ENCODE measurements at places on chromosomes 5 and 9.

DNA sequence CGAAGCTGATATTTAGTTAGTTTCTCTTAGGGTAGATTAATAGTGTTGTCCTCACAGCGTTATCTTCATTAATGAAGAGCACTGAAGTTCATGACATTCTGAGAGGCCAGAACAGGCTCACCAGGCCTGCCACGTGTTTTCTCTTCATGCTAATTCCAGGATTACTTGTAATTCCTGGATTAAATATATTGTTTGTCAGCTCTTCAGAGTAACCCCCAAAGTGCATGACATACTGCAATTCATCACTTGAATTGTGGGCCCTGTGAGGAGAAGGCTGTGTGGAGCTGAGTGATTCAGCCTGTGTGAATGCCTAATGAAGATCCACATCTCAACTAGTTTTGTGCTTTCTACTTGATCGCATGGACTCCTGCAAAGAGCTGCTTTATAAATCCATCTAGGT is 401.0 kb upstream of the ADAMTSL1 start:
- DNase-seq: no peak

DNA sequence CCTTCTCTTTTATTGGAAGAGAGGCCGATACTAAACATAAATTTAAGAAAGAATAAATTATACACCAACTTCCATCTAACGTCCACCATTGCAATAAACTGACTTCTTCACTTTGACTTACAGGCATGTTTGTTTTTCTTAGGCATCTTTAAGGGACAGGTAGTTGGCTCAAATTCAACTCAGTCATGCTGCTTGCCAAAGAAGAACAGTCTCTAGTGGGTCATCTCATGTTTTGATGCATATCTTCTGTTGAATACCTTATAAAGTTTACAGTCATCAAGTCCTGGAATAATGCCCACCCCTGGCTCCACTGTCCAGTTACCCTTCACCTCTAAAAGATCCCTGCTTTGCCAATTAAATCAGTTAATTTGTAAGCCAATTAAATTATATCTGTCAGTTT is 328.2 kb upstream of the GRAMD2B start:
- no peak for DNase-seq

GRCh38 chr9:130682421-130683121 is 11.0 kb upstream of the EXOSC2 start:
- DNase-seq: peak; percentile 23

DNA sequence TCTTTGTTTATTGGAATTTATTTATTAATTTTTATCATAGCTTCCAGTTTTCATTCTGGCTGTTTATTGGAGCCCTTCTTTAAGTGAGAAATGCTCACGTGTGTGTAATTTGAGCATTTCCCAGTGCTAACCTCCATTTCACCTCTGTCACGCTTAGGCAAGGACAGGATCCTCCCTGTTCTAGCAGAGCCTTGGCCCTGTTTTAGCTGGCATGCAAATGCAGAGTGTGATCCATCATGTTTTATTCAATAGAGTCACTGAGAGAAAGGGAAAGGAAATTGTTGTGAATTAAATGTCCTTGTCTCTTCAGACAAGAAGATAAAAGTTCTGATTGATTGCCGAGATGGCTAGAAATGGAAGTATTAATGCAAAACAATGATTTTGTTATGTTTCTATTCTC is 137.3 kb upstream of the ACO1 start:
- DNase-seq: no peak

DNA sequence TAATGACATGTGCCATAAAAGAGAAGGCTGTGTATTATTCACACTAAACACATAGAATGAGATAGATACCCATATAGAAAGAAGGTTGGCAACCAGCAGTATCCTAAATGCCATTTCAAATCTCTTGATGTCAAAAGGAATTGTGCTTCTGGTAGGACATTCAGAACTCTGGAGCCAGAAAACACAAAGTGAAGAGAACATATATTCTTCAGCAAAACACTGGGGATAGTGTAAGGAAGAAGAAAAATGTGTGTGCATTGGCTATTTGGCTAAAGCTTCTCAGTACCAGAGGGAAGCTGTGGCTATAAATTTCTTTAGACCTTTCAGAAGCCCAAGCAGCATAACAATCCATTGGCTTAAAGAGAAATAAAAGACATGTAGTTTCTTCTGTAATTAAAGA is 551.6 kb upstream of the C9orf72 start:
- no peak for DNase-seq

DNA sequence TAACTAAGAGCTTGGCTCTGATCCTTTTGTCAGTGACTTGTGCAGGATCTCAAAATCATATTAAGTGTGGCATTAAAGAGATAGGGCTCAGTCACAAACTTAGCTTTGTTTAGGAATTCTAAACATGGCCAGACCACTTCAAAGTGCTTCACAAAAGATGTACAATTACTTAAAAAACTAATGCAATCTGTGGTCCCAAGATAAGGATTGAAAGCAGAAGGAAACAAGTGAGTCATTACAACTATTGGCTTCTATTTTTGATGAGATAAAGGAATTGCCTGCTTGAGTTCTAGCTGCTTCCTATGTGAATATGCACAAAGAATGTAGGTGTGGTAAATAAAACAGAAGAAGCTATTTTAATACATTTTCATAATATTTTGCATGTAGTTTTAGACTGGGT is 44.9 kb upstream of the SLC12A2 start:
- no peak for DNase-seq

DNA sequence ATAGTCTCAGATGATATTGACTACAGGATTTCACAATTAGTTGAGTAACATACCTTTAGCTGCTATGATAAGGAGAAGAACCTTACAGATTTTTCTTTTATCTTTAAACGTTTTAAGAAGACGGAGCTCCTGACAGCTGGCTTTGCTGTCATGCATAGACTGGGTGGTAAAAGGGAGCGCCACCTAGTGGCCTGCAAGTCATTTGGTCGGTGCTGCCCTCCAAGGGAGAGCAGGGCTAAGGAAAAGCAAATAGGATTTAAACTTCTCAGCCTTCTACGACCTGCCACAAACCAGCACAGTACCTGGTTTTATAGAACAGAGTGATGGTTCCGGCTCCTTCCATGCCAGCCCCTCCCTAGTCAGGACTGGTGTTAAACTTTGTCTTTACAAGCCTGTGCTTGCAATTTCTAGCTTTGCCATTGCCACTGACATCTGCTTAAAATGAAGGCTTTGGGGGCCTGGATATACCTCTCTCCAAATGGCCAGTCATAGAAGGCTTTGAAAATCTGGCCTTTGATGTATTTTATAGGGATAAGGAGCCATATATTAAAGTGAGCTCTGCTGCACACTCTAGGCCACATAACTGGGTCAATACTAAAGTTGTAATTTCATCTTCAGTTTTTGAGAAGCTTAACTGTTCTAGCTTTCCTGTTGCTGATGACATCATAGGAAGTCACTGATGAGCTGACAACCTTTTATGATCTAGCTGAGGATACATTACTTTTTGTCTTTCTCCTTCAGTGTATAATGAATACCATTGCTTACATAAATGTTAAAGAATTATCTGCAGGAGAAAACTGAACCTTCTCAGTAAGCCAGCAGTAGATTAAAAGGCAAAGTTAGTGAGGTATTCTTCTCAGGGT is 31.1 kb upstream of the ADAMTSL1 start:
- no peak for DNase-seq

GRCh38 chr9:130426883-130427282 is 17.9 kb upstream of the ASS1 start:
- DNase-seq: no peak

GRCh38 chr9:37056046-37056920 is 22.2 kb upstream of the PAX5 start:
- DNase-seq: no peak

- no peak for DNase-seq
Observed at GRCh38 chr9:108217431-108218349, 638.1 kb downstream of the ACTL7B start.

- no peak for DNase-seq
Observed at GRCh38 chr5:160152901-160153300, 33.7 kb upstream of the PWWP2A start.

GRCh38 chr9:131214286-131214856 is 61.9 kb downstream of the FAM78A start:
- DNase-seq: no peak

DNA sequence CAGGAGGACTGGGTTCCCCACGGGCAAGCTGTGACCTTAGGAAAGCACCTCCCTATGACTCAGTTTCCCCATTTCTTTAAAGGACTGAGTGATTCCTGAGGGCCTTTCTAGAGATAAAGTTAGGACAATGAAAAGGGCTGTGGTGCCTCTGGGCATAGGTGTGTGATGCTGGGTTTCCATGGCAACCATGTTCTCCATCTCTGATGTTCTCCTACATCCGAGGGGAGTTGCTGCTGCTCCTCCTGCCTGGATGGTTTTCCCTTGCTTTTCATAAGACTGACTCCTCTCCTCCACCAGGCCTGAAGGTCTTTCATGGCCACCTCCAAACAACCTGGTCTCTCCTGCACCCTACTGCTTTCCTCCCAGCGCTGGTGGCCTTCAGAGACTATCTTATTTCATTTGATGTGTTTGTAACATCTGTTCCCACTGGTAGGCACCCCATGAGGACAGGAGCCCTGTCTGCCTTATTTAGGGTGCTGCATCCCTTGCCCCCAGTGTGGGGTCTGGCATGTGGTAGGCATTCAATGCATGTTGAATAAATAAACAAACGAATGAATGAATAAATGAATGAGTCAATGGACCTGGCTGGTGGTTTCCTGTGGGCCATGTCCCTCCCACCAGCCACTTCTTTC is 112.2 kb upstream of the HAND1 start:
- no peak for DNase-seq

GRCh38 chr9:91315191-91315590 is 46.5 kb downstream of the AUH start:
- no peak for DNase-seq

DNA sequence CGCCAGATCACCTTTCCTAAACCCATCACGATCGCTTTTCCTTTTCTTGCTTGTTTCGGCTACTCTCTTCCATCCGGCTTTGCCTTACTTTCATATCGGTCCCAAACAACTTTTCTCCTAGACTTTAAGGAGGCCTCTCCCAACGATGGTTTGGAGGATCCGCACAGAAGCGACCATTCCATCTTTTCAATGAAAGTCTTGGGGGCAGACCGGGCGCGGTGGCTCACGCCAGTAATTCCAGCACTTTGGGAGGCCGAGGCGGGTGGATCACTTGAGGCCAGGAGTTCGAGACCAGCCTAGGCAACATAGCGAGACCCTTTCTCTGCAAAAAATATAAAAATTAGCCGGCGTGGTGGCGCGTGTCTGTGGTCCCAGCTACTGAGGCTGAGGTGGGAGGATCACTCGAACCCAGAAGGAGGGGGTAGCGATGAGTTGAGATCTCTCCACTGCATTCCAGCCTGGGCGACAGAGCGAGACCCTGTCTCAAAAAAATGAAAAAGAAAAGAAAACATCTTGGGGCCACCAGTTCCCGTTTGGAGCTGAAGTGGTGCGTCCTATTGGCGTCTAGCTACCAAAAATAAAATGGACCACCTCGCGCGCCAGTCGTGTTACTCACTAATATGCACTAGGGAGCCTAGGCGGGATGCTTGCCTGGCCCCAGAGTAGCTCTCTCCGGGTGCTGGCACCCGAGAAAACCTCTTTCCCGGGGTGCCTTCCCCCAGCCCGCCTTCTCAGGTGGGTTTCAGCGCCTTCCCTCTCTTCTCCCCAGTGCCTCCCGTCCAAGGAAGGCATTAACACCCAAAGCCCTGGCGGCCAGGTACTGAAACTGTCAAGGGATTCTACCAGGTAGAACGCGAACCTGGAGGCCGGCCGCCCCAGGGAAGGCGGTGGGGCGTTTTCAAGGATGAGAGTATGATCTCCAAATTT is 800 bp upstream of the AP3B1 start:
- DNase-seq: peak; percentile 28

GRCh38 chr9:19451240-19452087 is 42.7 kb downstream of the ACER2 start:
- DNase-seq: no peak

DNA sequence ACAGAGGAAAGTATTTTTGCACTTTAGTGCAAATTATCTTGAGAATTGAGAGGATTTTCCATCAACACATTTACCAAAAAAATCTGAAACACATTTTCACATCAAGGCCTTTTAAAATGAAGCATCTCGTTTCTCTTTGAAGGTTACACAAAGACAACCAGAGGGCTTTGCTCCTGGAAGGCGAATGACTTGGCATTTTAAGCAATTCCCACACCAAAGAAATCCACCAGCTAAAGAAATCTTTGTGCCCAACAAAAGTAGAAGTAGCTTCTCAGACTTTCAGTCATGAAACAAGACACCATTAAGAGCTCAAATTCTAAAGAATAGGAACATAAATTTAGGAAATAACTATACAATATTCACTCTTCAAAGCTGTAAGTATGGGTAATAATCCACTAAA is 59.9 kb downstream of the HABP4 start:
- no peak for DNase-seq

DNA sequence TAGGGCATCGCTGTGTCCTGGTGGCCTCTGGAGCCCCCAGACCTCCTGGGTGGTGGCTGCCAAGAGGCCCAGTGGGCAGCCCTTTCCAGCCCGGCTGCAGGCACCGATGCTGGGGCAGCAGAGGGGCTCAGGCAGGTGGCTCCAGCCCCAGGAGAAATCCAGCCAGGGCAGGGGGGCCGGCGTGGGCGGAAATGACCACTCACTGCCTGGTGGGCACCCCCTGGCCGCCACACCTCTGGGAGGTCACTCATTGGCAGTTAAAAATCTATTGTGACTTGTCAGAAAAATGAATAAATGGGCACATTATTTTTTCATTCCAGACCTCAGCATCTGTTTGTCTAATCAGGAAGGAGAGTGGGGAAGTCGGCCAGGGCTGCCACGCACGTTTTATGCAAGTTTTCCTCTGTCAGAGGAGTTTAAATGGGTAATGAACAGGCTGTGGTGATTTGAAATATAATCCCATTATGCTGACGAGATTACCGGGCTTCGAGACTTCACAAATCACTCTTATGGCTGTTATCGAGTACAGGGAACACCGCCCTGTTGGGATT is 171.9 kb downstream of the GAPVD1 start:
- no peak for DNase-seq

DNA sequence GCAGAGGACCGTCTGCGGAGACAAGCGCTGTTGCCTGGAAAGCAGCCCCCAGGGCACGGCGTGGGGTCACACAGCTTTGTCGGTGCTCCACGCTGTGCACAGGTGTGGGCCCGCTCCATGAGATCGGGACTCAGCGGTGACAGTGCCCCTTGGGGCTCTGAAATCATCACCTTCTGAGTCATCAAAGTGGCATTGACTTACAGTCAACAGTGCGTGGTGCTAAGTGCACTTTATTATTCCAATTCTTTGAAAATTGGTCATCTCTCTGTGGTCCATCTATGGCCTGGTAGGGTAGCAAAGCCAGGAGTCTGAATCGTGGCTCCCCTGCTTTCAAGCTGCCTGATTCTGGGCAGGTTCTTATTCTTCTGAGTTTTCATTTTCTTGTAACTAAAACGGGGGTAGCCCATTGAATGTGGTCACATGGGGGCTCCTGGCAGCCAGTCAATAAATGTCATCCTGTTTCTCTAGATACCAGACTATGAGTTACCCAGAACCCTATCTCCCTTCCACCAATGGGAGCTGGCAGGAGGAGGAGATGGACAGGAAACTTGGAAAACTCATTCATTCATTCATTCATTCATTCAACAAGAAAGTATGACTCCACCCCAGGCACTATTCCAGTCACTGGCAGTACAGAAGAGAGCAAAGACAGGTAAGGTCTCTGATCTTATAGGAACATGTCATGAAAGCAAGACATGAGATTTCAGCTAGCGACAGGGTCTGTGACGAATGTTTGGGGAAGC is 20.3 kb upstream of the UNC5A start:
- no peak for DNase-seq

- DNase-seq: no peak
Observed at GRCh38 chr5:132355140-132355765, 14.3 kb upstream of the SLC22A5 start.

GRCh38 chr9:33172256-33173238 is 5.4 kb upstream of the B4GALT1 start:
- no peak for DNase-seq

Data from activated T-helper 1 cell treated with Interleukin-2 at 50 U/mL for 16 hours (primary cell).